ENCODE measurements at places on chromosomes 6 and 20.
A peak's percentile ranks its signal among the peaks of the same experiment; 100 is the strongest.

GRCh38 chr6:78836598-78836997 is 30.8 kb upstream of the IRAK1BP1 start:
- no peak overlapping the region for H3K27ac ChIP-seq
- no peaks in the 10 kb centered on the region for H3K27me3 ChIP-seq
- no peak for DNase-seq
- H3K4me1 ChIP-seq: no peaks in the 10 kb centered on the region

GRCh38 chr6:121451250-121451649 is 15.8 kb downstream of the GJA1 start:
- H3K4me3 ChIP-seq: no peak overlapping the region
- peaks cover 3% of the 10 kb centered on the region for H3K4me1 ChIP-seq
- no peak overlapping the region for H3K27ac ChIP-seq
- no peak for DNase-seq

DNA sequence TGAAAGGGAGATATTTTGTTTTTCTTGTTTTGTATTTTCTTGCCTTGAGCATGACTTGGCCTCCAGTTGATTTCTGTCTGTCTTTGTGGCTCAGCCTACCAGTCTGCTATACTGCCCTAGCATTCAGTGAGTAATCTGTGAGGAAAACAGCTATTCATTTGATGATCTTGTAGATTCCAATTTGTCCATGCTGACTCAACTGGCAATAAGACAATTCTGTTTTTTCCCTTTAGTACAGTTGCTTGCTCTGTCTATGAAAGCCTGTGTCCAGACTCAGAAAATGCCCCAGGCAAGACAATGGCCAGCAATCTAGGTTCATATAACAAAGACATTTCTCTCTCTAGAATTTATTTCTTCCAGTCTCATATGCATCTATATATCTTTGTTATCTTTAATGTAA is 10.9 kb upstream of the SOX4 start:
- no peak overlapping the region for H3K27ac ChIP-seq
- H3K4me1 ChIP-seq: no peaks in the 10 kb centered on the region
- H3K36me3 ChIP-seq: no peaks in the 10 kb centered on the region
- no peaks in the 10 kb centered on the region for H3K27me3 ChIP-seq
- no peak for DNase-seq

- peaks cover 2% of the 10 kb centered on the region for H3K36me3 ChIP-seq
- peaks cover 3% of the 10 kb centered on the region for H3K4me1 ChIP-seq
- DNase-seq: no peak
- no peak overlapping the region for H3K27ac ChIP-seq
- H3K4me3 ChIP-seq: no peak overlapping the region
- H3K27me3 ChIP-seq: no peaks in the 10 kb centered on the region
Measured at GRCh38 chr6:111679126-111679858, 73.6 kb upstream of the TRAF3IP2 start.

DNA sequence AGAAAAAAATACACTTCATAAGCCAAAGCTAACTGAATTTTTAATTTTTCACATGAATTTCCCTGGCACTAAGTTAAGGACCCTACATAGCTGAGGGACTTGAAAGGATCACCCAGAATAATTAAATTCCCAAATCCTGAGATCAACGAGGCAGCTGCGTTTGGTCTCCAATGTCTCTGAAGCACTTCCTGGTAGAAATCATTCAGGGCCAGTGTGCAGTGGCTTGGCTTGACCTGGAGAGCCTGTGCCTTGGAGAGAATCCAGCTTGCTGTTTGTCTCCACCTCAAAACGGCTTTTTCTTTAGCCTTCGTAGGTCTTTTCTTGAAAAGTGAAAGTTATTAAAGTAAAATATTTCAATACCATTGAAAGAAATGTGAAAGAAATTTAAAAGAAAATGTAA is 92.4 kb downstream of the SMOC2 start:
- DNase-seq: no peak
- H3K4me1 ChIP-seq: no peaks in the 10 kb centered on the region
- H3K4me3 ChIP-seq: no peak overlapping the region
- H3K27ac ChIP-seq: no peak overlapping the region
- no peaks in the 10 kb centered on the region for H3K36me3 ChIP-seq

- H3K27ac ChIP-seq: no peak overlapping the region
- no peaks in the 10 kb centered on the region for H3K27me3 ChIP-seq
- no peaks in the 10 kb centered on the region for H3K4me1 ChIP-seq
- H3K36me3 ChIP-seq: no peaks in the 10 kb centered on the region
- no peak for DNase-seq
Measured at GRCh38 chr6:142339968-142340658, 38.3 kb downstream of the ADGRG6 start.

DNA sequence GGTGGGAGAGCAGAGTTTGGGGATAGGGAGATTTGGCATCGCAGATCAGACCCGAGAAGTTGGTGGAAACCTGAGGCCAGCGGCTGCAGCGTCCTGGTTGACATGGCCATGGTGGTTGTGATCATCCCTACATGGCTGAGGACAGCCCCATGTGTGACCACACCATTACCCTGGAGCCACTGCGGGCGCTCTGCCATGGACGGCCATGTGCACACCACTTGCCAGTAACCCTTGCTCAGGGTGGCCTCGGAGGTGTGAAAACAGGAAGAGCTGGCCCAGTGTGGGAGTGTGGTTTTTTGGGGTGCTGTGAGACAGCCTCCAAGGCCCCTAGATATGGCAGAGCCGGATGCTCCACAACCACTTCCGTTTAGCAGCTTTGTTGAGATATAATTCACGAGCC is 64.4 kb downstream of the TMEM242 start:
- H3K4me3 ChIP-seq: no peak overlapping the region
- no peak overlapping the region for H3K27ac ChIP-seq
- peak; percentile 75 for DNase-seq
- no peaks in the 10 kb centered on the region for H3K27me3 ChIP-seq

DNA sequence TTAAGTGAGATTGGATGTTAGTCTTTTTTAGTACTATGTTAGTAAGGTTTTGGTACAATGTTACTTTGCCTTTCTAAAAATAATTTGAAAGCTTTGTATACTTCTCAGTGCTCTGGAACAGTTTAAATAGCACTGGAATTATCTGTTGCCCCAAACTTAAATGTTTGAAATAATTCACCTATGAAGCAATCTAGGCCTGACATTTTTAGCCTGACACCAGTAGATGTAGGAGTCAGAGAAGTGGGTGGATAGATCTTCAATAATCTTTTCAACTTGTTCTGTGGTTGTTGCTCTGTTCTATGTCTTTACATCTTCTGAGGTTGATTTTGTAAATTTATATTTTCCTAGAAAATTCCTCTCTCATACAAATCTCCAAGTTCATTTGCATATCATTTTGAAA is 103.1 kb upstream of the ADGRF1 start:
- no peaks in the 10 kb centered on the region for H3K27me3 ChIP-seq
- H3K27ac ChIP-seq: no peak overlapping the region
- no peak for DNase-seq
- H3K4me1 ChIP-seq: no peaks in the 10 kb centered on the region
